Osteoblast (primary cell): ENCODE measurements at places on chromosomes 2 and 18. TPM values are rescaled to one million over a fixed set of nuclear protein-coding genes. Genes with fewer than 3 reads are reported as not detected.

The SPATS2L gene
- total RNA-seq: 74.6 and 85.2 TPM in 2 replicates

The GRP gene
- total RNA-seq: not detected in 2 replicates

The HOXD11 gene
- not detected in 2 replicates for total RNA-seq

The DCTN1 gene
- 135 and 177 TPM in 2 replicates for total RNA-seq

The GDF7 gene
- total RNA-seq: under 0.01 TPM in 1 of 2 replicates, not detected in the other

The AGPS gene
- total RNA-seq: 32.1 and 34.0 TPM in 2 replicates

The NAT8 gene
- total RNA-seq: not detected in 2 replicates
